ENCODE measurements at places on chromosomes 6 and 20.

DNA sequence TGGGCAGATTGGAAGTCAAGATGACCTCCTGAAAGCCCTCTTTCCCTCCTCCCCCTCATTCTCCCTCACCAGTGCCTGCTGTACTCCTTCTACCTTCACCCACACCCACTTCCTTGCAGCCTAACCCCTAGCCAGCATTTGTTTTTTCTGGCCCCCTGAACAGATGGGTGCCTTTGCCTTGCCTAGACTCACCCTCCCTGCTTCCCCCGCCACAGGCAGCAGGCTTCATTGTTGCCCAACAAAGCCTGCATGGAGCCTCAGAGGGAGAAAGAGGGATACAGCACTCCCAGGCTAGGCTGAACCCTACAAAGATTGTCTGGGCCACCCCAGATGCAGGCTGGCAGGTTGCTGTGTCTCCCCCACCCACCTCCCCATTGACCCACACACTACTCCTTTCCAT lies 2.7 kb downstream of the MOCS1 start:
- no peak for DNase-seq

GRCh38 chr20:48632825-48633619 lies 194.8 kb downstream of the PREX1 start:
- DNase-seq: no peak

- DNase-seq: no peak
Measured at GRCh38 chr20:62357187-62357667, 9.9 kb downstream of the LAMA5 start.

GRCh38 chr6:83853178-83854000 lies at the start of gene RIPPLY2:
Gene RIPPLY2 (plus strand): TSS chr6:83853360. CDS start chr6:83853417, 57 bp downstream.
- no peak for DNase-seq

GRCh38 chr20:25376236-25376635 lies 14.4 kb downstream of the ABHD12 start:
- DNase-seq: no peak

- DNase-seq: no peak
Measured at GRCh38 chr6:55569638-55570037, 9.4 kb downstream of the HMGCLL1 start.

GRCh38 chr20:25042531-25043498 lies 15.1 kb downstream of the ACSS1 start:
- peak; percentile 78 for DNase-seq

DNA sequence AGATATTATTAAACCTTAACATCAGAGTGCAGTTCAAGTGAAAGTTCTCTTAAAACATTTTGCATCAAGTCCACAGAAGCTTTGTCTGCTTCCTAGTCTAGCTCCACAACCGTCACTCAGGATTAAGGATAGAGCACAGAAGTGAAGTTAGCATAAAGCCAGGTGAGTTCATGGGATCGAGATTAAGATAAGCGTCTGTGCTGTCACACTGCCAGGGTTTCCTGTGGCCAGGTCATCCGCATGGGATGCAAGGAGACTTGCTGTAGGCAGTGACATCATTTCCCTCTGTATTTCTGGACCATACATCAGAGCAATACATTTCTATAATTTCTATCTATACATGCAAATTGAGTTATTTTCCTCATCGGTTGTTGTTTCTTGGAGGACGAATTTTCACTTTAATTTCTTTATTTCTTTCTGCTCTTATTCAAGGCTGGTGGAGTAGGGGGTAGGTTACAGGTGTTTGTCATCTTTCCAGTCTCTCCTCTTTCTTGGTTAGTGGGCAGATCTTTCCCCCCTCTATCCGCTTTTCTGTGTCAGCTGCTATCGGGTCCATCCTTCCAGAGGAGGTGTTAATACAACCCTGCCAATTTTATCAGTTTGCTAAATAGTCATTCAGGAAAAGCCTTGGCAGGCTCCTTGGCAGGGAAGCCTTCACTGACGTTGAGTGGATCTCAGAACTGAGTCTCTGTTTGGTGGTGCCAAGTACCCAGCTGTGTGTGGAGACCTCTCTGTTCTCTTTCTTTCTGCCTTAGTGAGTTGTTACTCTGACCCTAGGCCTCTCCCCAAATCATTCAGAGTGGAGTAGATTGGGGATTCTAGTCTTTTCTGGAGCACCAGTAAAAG lies 307.6 kb upstream of the MAP3K7 start:
- DNase-seq: no peak

GRCh38 chr20:37333848-37334318 lies 12.1 kb upstream of the SRC start:
- DNase-seq: no peak

- no peak for DNase-seq
Measured at GRCh38 chr20:58403272-58403671, 14.2 kb downstream of the VAPB start.

GRCh38 chr20:34907616-34908469 lies 31.4 kb downstream of the ACSS2 start:
- DNase-seq: no peak

DNA sequence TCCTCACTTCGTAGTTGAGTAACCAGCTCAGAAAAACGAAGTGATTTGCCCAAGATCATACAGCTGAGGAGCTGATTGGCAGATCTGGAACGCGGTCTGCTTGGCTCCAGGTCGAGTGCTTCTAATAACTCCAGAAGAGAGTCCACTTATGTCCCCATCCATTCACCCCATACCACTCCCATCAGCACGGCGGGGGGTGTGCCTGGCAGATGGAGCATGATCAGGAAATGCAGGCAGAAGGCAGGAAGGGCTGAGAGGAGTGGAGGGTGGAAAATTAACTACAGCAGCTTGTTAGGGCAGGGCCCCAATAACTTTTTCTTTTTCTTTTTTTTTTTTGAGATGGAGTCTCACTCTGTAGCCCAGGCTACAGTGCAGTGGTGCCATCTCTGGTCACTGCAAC lies 15.0 kb downstream of the FITM2 start:
- no peak for DNase-seq

- no peak for DNase-seq
Measured at GRCh38 chr6:122184401-122184827, 215.0 kb upstream of the HSF2 start.

GRCh38 chr6:154605178-154605881 lies 94.8 kb upstream of the CNKSR3 start:
- no peak for DNase-seq

DNA sequence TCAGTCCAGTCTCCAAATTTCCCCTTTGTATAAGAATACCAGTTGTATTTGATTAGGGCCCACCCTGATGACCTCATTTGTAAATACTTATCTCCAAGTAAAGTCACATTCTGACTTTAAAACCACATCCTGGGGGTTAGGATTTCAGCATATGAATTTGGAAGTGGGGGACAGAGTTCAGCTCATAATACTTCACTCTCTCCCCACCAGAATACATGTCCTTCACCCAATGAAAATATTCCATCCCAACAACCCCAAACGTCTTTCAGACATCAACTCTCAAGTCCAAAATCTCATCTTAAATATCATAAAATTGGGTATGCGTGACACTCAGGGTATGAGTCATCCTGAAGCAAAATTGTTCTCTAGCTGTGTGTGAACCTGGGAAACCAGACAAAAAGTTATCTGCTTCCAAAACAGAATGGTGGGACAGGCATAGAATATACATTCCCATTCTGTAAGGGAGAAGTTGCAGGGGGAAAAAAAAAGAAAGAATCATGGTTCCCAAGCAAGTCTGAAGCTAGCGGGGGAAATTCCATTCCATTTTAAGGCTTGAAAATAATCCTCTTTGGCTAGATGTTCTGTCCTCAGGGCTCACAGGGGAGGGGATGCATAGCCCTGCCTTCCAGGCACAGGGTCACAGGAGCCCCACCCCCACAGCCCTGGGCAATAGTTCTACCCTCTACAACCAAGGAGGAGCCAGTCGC lies 113.9 kb downstream of the ADAT2 start:
- no peak for DNase-seq

DNA sequence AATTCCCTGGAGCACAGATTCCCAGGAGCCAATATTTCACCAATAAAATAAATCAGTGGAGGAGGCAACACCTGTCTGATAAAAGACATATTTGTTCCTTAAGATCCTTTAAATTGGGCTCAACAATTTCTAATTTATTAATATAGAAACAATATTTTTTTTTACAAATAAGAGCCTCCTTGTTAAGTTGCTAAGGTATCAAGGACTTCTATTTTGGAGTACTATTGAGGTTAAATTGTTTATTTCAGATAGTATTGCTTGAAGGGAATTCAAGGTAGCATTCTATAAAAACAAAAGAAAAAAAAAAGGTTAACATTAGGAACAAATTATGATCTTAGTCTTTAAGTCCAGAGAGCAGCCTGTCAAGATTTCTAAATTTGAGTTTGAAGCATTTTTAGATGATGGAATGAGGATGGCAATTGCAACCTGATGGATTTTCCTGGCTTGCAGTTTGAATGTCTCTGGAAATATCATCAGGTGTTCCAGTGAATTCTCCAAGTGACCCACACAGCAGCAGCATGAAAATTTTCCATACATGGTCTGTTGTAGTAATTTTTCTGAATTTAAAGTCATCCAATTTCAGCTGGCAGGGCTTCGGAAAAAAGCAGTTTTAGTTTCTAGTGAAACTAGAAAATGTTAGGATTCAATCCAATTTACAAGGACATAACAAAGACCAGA lies 19.3 kb upstream of the NCR2 start:
- DNase-seq: no peak

GRCh38 chr20:24487648-24488047 lies 18.2 kb downstream of the SYNDIG1 start:
- DNase-seq: no peak

DNA sequence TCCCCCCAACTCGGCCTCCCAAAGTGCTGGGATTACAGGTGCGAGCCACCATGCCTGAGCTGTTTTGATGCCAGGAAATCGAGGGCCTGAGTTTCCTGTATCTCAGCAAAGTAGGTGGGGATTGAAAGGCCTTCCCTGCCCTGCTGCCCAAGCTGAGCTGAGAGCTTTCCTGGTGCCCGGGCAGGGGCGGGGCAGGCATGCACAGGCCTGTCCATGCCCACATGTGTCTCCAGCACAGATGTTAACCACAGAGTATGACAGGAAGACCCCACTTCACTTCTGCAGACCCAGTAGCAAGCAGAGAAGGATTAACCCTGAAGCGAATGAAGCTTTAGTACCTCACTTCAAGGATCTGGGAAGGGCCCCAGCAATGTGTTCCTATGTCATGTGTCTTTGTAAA lies 66.0 kb downstream of the GPR6 start:
- no peak for DNase-seq

DNA sequence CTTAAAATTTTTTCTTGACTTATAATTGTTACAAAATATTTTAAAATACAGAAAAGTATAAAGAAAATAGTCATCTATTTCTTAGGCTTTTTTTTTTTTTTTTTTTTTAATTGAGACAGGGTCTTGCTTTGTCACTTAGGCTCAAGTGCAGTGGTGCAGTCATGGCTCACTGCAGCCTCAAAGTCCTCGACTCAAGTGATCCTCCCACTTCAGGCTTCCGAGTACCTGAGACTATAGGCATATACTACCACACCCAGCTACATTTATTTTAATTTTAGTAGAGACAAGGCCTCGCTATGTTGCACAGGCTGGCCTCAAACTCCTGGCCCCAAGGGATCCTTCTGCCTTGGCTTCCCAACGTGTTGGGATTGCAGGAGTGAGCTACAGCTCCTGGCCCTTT lies 5.3 kb upstream of the ACAT2 start:
- no peak for DNase-seq

DNA sequence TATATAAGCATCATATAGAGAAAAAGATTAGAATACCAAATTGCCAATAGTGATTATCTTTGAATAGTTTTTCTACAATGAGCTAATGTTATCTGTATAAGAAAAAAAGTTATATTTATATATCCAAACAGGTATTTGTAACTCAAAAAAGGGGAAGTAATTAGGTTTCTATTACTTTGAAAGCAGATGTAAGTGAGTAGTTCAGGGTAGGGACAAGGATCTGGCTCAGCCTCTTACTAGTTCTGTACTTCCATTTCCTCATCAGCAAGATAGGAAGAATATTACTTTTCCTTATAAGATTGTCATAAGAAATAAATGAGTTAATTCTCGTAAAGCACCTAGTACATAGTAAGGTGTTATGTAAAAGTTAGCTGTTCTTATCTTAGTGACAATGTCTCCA lies 32.2 kb downstream of the AHI1 start:
- no peak for DNase-seq

DNA sequence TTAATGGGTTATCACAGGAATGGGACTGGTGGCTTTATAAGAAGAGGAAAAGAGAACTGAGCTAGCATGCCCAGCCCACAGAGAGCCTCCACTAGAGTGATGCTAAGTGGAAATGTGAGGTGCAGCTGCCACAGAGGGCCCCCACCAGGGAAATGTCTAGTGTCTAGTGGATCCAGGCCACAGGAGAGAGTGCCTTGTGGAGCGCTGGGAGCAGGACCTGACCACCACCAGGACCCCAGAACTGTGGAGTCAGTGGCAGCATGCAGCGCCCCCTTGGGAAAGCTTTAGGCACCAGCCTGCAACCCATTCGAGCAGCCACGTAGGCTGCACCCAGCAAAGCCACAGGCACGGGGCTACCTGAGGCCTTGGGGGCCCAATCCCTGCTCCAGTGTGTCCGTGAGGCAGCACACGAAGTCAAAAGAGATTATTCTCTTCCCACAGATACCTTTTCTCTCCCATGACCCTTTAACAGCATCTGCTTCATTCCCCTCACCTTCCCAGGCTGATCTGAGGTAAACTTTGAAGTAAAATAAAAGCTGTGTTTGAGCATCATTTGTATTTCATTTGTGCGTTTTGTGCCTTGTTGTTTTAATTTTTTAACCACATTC lies 4.4 kb downstream of the HLA-E start:
- DNase-seq: no peak

DNA sequence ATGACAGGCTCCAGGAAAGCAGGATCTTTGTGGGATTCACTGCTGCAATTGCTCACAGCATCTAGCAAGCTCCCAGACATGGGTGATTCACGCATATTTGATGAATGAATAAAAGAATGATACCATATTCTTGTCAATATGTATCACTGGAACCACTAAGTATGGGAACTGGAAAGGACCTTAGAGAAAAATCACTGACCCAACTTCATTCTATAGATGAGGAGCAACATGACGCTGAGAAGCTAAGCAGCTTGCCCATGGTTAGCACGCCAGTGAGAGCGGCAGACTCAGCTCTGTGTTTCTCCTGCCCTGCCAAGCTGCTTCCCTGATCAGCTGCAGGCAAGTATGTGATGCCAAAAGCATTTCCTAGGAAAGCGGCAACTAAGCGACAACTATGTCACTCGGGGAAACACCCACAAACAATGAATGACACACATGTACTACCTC lies 66.8 kb downstream of the PPP1R3G start:
- no peak for DNase-seq

DNA sequence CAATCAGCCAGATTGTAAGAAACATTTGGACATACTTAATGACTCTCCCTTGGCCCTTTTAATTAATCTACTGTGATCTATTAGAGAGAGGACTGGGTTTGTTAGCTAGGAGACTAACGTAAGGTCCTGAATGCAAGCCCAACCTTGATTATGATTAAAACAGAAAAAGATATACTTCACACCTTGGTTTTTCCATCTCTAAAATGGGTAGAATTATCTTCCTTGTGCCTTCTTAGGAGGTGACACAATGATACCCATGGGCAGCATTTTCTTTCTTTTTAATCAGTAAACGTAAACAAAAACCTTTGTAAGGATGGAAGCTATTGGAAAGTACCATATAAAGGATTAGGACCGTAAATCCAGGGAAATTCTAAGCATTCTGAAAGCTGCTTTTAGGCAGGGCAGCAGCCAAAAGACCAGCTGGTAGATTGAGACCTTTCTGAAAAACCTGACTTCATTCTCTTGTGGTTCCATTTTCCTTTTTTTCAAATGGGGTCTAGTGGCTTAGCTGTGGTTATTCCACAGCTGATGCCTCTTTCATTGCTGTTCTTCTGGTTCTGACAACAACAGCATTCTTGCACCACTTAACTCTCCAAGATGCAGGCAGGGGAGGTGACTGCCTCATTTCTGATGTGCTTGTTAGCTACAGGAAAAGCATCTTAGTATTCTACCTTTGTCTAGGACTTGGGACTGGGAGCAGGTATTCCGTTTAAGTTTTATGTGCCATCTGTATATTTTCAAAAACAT lies 27.4 kb downstream of the RREB1 start:
- DNase-seq: no peak

Data from Peyer's patch (tissue), 4 donors.